Stimulated activated CD4-positive, alpha-beta T cell treated with anti-CD3 and anti-CD28 coated beads, Interleukin-4, amount 100 ng/mL, for 4 hours (primary cell): ENCODE measurements at places on chromosomes 1 and 21.

- no peak for DNase-seq
These were observed 117.7 kb downstream of the CTH start for GRCh38 chr1:70528590-70529333.

- DNase-seq = no peak
These were observed 393.4 kb downstream of the MATN1 start for GRCh38 chr1:30329802-30330557.

DNA sequence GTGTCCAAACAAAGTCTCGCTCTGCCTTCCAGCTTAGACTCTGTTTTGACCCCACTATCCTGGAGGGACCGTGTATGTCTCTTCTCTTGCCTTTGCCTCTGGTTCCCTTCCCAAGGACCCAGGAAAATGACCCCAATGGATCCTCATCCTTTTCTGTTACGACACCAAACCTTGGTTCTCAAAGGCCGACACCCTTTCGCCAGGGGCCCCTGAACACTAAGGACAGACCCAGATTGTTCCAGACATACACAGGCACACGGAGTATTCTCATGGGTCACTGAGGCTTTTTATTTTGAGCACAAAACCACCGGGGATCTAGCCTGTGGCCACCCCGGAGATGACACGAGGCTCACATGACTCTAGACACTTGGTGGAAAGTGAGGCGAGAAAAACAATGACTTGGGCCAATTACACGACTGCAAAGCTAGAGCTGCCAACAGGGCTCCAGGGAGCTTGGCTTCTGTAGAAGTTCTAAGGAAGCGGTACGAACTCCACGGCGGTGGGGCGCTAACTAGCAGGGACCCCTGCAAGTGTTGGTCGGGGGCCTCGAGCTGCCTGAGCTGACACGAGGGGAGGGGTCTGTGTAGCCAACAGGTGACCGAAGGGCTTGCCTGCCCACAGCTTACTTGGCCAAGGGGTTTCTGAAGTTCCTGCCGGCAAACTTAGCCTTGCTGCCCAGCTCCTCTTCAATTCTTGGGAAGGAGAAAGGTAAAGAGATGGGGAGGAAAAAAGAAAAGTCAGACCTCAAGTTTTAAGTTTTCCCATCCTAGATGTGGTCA lies 17.6 kb downstream of the ENO1 start:
- no peak for DNase-seq

- DNase-seq = peak; percentile 65
These were observed at the start of gene IRF6 for GRCh38 chr1:209805875-209806760. TSS of gene IRF6 (minus strand) at chr1:209806142. CDS start at chr1:209801413, 4,729 bp downstream.

DNA sequence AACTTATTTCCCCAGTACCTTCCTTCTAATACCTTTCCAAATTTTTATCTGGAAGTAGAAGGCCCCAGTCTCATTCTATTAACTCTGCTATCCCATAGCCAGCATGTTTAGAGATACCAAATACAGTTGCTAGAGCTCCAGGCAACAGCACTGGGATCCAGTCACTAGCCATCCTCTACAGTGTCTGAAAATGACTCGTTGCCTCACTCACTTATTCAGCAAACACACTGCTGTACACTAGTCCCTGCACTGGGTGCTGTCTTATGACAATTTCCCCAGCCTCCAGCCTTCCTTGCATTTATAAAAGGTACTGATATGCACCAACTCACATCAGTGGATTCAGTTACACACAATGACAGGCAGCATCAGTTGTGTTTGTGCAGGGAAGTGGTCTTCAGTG lies 179.0 kb downstream of the DSCAM start:
- no peak for DNase-seq

DNA sequence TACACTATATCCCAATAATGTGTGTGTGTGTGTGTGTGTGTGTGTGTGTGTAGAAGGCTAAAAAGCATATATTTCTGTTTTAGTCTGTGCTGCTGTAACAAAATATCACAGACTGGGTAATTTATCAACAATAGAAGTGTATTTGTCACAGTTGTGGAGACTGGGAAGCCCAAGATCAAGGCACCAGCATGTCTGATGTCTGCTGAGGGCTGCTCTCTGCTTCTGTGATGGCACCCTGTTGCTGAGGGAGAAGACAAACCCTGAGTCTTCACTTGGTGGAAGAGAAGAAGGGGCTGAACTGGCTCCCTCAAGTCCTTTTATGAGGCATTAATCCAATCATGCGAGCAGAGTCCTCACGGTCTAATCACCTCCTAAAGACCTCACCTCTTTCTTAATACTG lies 23.0 kb upstream of the RAB4A start:
- DNase-seq = no peak

GRCh38 chr1:4549930-4550329 lies 104.5 kb upstream of the AJAP1 start:
- DNase-seq = no peak

- no peak for DNase-seq
These were observed 170.8 kb downstream of the ADSS2 start for GRCh38 chr1:244280859-244281258.

- no peak for DNase-seq
These were observed 12.7 kb downstream of the GORAB start for GRCh38 chr1:170544624-170545023.

DNA sequence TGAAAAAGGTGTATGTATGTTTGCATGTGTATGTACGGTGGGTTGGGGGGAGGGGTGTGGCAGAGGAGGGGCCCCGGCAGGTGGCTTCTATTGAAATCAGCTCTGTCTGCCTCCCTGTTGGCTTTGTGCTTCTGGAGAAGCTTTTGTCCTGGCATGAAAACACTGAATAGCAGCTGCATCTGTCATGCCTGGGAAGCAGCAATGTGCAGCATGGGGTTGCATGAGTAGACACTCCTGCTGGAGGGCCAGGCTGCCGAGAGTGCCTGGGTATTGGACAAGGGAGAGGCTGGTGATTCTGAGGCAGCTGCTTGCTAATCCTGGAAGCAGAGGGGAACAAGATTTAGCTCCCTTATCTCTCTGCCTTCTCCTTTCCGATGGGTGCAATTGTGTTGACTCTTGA lies 20.5 kb downstream of the MAPKAPK2 start:
- no peak for DNase-seq
